Stimulated activated CD4-positive, alpha-beta T cell treated with anti-CD3 and anti-CD28 coated beads, Interleukin-12 subunit alpha, Interleukin-12 subunit beta, amount 100 ng/mL, for 48 hours (primary cell): ENCODE measurements at places on chromosomes 16 and 17.

DNA sequence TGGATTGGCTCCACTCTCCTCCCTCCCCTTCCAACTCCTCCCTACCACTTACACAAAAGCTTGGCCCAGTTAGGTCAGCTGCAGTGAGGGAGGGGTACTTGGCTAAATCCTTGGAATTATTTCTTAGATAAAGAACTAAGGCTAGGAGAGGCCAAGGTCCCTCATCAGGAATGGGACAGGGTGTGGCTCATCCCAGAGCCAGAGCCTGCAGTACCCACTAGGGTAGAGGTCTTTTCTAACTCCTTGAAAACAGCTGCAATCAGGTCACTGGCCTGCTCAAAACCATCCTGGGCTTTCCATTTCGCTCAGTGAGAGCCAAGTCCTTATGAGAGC, 1.9 kb upstream of the SLC46A1 start:
- no peak for DNase-seq

DNA sequence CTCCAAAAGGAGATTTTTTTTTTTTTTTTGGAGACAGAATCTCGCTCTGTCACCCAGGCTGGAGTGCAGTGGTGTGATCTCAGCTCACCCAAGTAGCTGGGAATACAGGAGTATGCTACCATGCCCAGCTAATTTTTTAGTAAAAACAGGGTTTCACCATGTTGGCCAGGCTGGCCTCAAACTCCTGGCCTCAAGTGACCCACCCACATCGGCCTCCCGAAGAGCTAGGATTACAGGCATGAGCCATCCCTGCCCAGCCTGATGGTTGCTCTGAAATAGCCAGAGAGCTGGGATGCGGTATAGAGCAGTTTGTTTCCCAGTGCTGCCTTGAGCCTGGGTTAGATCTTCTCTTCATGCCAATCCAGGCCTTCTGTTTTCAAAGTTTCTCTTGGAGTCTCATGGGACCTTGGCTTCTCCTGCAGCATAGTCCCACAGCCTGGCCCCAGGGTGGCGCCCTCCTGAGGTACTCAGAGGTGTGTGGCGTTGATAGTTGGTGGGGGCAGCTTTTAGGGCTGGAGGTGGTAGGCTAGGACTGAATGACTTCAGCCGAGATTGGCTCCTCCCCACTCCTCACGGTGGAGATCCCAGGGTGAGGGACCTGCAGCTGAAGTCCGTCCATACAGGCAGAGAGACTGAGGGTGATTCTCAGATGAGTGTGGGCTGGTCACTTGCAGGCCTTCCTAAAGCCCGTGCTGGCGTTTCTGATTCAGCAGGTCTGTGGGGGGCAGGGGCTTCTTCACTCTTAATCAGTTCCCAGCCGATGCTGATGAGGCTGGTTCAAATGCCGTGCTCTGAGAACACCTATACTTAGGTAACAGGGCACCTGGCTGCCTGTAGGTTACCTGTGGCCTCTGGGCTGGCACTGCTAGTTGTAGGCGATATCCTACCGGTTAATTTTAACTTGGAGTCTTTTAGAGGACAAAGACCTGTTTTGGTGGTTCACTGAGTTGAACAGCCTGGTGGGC, 52.0 kb downstream of the TNFRSF13B start:
- DNase-seq = no peak

GRCh38 chr16:87298857-87299465, 18.2 kb downstream of the C16orf95 start:
- no peak for DNase-seq

DNA sequence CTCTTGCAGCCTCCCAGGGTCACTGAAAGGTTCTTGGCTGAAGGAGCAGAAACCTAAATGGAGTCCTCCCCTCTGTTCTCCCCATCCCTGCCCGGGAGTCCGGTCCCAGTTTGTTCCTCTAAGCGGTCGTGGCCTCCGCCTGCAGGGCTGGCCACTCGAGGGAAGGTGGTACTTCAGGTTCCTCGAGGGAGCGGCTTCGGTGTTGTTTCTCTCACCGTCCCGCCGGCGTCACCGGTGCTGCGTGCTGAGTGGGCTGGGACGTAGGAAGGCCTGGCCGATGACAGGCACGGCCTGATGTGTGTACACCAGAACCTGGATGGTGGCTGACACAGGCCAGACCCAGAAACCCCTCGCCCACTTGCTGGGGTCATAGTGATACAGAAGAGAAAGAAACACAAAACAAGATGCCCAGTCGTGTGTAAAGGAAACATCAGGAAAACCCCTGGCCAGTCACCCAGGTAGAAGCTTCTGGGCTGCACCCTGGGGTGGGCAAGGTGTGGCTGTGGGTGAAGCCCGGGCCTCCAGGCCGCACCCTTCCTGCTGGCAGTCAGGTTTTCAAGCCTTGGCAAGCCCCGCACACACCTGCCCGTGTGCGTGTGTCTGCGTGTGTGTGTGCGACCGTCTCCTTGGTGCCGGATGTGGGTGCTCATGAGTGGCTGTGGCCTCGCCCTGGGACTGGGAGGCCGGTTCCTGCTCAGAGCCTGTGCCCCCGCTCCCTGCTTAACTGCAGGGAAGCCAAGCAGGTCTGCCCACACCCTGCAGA, 52.0 kb downstream of the BAIAP2 start:
- DNase-seq = no peak

DNA sequence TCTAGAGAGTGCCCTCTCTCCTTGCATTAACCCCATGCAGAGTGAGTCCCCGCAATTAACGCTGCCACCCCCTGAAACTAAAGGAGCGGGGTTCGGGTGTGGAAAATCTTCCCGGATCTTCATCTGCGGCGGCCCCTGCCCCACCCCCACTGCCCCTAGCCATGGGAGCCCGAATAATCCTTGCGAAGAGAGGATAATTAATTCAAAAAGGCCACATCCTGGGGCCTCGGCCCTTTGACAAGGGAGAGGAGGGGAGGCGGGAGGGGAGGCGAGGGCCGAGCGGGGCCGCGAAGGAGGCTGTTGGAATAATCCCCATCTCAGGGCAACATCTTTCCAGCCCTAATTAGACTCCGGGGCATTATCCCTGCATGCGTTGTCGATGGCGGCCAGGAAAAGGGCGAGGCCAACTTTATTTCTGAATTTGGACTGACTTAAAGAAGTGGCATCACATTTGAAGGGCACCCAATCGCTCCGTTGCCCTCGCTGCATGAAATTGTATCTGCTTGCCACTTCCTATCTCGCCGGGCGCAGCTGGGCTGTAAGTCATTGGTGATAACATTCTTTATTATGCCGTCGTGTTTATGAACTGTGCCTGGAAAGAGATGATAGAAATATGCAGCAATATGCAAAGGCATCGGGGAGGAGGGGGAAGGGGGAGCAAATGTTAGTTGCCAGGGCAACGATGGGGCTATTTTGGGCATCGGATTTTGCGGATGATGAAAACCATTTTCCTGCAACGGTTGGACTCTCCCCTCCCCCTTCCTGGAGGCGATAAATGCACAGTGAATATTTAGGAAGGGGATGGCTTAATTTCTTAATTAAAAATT, 387.1 kb upstream of the TNRC6C start:
- DNase-seq = no peak

GRCh38 chr17:64073771-64074703, 53.6 kb upstream of the ICAM2 start:
- no peak for DNase-seq

DNA sequence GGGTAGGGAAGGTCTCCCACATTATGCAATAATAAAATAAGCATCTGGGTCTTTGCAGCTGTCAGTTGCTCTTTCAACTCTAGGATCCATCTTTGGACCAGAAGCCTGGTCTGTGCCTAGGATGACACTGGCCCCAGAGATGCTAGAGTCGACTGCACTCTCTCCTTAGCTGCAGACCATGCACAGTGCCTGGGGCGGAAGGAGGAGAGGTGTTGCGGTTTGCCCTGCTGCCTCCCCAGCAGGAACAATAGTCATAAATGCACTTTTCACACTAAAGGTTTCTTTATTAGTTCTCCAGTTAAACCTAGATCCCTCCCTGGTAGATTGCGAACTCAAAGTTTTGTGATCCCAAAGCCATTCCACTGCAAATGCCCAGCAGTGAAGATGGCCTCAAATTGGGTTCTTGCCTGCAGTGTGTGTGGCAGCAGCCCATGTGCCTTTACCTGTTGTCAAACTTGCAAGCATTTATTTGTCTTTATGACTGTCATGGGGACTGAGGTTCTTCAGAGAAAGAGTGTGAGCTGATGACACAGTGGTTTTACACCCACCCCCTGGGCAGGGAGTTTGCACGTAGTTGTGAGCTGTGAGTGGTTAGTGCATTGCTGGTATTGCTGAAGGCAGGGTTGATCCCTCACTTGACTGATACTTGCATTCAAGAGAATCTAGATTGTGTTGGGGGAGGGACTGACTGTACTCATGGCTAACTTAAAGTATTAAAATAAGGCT, 10.3 kb downstream of the ATXN1L start:
- no peak for DNase-seq

- DNase-seq = no peak
These were observed 14.1 kb downstream of the ODF4 start for GRCh38 chr17:8353736-8354135.

GRCh38 chr16:69804297-69804696, 42.2 kb downstream of the WWP2 start:
- DNase-seq = no peak

- DNase-seq = no peak
These were observed 110.8 kb upstream of the SMURF2 start for GRCh38 chr17:64772845-64773299.

DNA sequence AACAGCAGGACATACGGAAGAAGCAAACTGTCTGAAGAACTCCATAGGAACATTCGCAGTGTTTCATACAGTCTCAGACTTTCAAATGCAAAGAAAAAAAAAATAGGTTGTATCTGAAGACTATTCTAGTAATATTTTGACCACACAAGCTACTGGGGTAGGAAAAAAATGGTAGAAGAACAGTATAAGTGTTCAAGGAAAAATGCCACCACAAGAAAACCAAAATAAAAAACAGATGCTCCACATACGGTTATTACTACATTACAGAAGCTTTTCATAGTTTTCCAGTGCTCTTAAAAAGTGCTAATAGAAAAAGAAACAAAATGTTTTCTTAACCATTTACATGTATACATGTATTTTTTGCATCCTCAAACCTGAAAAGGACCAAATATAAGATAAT, 3.7 kb downstream of the NCOR1 start:
- DNase-seq = no peak

DNA sequence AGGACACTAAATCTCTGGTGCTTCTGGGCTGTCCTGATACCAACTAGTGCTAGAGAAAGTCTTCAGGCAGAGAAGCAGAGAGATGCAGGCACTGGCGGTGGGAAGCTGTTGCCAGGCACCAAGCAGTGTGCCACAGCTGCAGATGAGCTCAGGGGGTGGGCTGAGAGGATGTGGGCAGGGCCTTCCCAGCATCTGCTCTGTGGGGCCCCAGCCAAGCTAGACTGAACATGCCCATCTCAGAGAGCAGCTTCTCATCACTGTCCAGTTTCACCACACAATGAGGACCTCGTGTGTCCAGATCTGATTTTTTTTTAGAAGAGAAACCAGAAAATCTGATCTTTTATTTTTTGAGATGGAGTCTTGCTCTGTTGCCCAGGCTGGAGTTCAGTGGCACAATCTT, 17.1 kb downstream of the PSKH1 start:
- DNase-seq = no peak

GRCh38 chr16:83802135-83802534, 5.6 kb upstream of the HSBP1 start:
- no peak for DNase-seq
